Stimulated activated CD4-positive, alpha-beta T cell treated with anti-CD3 and anti-CD28 coated beads, Interleukin-4, amount 100 ng/mL, for 24 hours (primary cell): ENCODE measurements at places on chromosomes 5 and 9.

DNA sequence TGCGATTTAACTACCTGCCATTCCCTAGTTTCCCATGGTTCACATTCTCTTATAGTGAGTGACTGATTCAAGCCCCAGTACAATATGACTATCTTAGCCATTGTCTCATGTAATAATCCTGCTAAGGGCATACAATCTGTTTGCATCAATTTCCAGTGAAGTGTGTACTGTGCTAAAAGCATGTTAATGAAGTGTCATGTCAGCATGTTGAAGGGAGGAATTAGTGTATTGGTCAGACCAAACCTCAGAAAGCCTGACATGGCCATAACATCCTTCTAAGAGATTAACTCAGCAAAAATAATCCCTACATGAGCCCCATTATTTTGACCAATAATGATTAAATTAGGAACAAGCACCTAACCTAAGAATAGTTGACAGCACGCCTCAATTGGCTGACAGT is 442.4 kb downstream of the ENC1 start:
- DNase-seq: no peak

- DNase-seq: no peak
These were observed 7.0 kb downstream of the LNPEP start for GRCh38 chr5:96942911-96943310.

GRCh38 chr5:133398646-133399101 is 213.7 kb downstream of the FSTL4 start:
- DNase-seq: peak; percentile 47

GRCh38 chr5:171363846-171364245 is 23.8 kb upstream of the NPM1 start:
- DNase-seq: no peak
